ENCODE measurements at places on chromosomes 12 and 14. TPM values are rescaled to one million over a fixed set of nuclear protein-coding genes. Genes with fewer than 3 reads are reported as not detected.

Gene KRT78
- not detected for total RNA-seq

Gene UNC79
- total RNA-seq: under 0.01 TPM

Gene PRMT5
- 49.0 TPM for total RNA-seq

Gene KRT7
- 5.2 TPM for total RNA-seq

Gene GUCY2C
- not detected for total RNA-seq

Gene ADIPOR2
- total RNA-seq: 18.0 TPM

Gene FAM222A
- total RNA-seq: 2.1 TPM

Gene GNB3
- total RNA-seq: 0.35 TPM

Gene CCDC175
- not detected for total RNA-seq

Gene KRT81
- total RNA-seq: not detected

Gene EIF2S3B
- 0.35 TPM for total RNA-seq

Gene CCDC38
- total RNA-seq: not detected

Gene SLC2A13
- total RNA-seq: 10.3 TPM

Gene PPM1H
- total RNA-seq: 0.51 TPM

Gene FZD10
- not detected for total RNA-seq

Gene OTX2
- total RNA-seq: not detected

Gene CLEC2A
- not detected for total RNA-seq

Gene NINJ2
- total RNA-seq: 0.58 TPM

Gene GNG2
- total RNA-seq: 9.1 TPM

Gene AQP6
- not detected for total RNA-seq

Gene CMKLR1
- total RNA-seq: 6.8 TPM

Gene TRPV4
- 1.9 TPM for total RNA-seq

Gene ADGRD1
- total RNA-seq: 22.0 TPM

Gene TMTC1
- 40.9 TPM for total RNA-seq

Gene FAR2
- 2.3 TPM for total RNA-seq

Gene CDKN3
- 6.2 TPM for total RNA-seq

Gene TPPP2
- total RNA-seq: not detected

Gene ZNF84
- total RNA-seq: 10.0 TPM

Gene FAM90A1
- 0.09 TPM for total RNA-seq

Gene ESPL1
- total RNA-seq: 1.8 TPM

Gene CEP83
- total RNA-seq: 3.5 TPM

Gene CLEC9A
- total RNA-seq: not detected

Gene EPYC
- not detected for total RNA-seq

Gene TESPA1
- not detected for total RNA-seq

Gene SLC25A29
- total RNA-seq: 23.5 TPM

Gene LYZ
- not detected for total RNA-seq

Gene CMA1
- total RNA-seq: not detected

Gene ITGB7
- not detected for total RNA-seq

Gene P3H3
- total RNA-seq: 43.3 TPM

Gene STYK1
- 0.26 TPM for total RNA-seq

Gene DPPA3
- total RNA-seq: not detected

All from pericardium fibroblast (primary cell).